SIG-M5 (cell line): ENCODE measurements at places on chromosomes 6 and 20.

- DNase-seq = no peak
These were observed 11.8 kb downstream of the DUSP22 start for GRCh38 chr6:303948-304558.

DNA sequence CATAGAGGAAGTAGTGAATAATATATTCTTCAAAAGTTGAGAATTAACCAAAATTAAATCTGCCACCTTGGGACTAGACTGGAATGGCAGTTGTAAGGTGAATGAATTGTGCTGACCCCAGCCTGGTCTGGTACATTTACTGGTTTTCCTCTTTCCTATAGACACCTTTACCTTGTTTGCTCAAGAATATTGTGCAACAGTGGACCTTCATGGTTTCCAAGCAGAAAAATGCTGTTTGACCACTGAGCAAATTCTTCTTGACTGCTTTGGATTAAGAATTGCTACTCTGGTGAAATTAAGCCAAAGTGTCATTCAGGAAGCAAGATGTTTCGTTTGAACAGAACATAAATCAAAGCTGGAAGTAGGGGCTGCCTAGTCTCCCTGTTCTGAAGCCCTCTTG, 156.6 kb upstream of the TAB2 start:
- no peak for DNase-seq

- DNase-seq = no peak
These were observed 214.2 kb downstream of the COL19A1 start for GRCh38 chr6:70080443-70081070.

DNA sequence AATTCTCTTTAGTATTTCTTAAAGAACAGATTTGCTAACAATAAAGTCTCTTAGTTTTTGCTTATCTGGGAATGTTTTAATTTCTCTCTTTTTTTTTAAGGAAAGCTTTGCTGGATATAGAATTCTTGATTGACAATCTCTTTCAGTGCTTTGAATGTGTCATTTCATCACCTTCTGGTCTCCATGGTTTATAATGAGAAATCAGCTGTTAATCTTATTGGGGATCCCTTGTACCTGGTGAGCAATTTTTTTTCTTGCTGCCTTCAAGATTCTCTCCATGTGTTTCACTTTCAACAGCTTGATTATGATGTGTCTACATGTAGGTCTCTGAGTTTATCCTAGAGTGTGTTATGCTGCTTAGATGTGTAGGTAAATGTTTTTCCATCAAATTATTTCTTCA, 16.4 kb upstream of the PSMF1 start:
- DNase-seq = no peak

- no peak for DNase-seq
These were observed 3.5 kb downstream of the TUBB1 start for GRCh38 chr20:59022754-59023153.

GRCh38 chr20:32991792-32992641, 12.2 kb downstream of the SUN5 start:
- no peak for DNase-seq

GRCh38 chr6:82057846-82058554, 189.5 kb downstream of the IBTK start:
- DNase-seq = no peak

DNA sequence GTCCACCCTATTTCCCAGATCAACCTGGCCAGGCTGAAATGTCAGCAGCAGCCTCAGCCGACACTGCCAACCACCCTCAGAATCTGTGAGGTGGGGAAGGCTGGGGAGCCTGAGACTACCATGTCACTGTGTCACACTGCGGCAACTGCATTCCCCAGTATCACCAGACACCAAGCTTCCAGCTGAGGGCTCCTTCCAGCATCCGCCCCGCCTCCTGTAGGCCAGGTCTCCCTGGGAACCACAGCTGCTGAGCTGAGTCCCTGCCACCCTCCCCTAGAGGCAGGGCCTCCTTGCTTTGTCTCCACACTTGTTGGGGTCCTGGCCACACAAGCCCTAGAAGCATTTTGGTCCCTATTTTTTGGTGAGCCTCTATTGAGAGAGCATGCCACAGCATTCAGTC, 115.7 kb downstream of the UNC5CL start:
- DNase-seq = no peak

DNA sequence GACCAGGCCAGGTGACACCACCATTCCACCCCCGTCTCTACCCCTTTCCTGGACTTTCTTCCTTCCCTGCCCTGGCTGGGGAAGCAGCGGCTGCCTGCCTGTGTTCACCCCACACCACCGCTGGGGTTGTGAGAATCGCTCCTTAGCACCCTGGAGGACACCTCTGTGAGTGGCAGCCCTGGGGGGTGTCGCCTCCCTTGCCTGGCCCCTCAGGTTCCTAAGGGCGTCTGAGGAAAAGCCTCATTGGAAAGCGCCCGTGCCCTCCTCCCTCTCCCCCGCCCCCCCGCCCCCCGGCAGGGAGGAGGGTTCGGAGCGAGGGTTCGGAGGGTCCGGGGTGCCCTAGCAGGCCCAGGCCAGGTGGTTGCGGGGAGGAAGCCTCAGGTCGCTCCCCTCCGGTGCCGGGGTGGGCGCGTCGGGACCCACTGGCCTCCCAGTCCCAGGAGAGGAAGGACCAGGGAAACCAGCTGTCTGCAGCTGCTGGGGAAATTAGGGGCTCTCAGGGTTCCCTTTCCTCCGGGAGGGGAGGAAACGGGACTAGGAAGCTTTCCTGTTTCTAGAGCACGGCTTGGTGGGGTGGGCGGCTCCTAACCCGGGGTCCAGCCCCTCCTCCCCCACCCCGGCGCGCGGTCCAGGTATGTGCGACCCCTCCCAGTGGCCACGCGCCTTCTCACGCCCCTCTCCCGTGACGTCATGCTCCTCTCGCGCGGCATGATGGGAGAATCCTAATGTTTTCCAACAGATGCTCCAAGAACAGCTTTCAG, at the start of gene PHACTR3:
TSS of gene PHACTR3 (plus strand) at position 760 of the 761 bp plus-strand sequence. CDS start 475 bp downstream, outside the sequence.
- DNase-seq = no peak

DNA sequence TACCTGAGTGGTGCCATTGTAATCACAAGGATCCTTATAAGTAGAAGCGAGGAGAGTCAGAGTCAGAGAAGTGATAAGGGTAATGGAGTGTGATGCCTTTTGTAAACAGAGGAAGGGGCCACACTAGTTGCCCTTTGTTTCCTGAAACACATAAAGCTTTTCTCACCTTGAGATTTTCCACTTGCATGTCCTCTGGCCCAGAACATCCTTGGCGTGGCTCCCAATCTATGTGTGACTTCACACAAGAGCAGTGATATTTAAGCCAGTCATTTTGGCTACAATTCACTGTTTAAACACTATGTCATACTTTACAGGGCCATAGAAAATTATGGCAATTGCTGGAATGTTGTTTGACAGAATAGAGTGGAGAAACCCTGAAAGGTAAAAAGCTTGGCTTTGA, 121.2 kb upstream of the BTN3A2 start:
- no peak for DNase-seq

GRCh38 chr6:30481211-30481964, 7.9 kb upstream of the HLA-E start:
- no peak for DNase-seq

GRCh38 chr6:132548746-132549463, 3.6 kb upstream of the TAAR8 start:
- DNase-seq = no peak

GRCh38 chr6:147563472-147563871, 55.0 kb downstream of the SAMD5 start:
- DNase-seq = no peak

DNA sequence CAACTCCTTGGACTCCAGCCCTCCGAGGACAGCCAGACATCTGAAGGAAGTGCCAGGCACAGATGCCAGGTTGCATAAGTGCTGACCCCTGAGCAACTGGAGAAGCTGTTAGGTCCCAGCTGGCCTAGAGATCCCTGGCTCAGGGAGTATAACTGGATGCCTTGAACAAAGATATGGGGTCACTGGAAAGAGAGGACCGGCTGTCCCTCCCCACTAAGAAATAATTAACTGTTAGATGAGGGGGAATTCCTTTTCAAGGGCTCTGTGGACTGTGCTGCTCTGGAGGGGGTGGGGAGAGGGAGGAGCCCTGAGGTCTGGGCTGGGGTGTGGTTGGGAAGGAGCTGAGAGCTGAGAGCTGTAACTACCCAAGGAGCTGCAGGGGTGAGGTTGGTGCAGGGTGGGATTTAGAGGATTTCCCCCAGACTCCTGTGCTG, 39.6 kb downstream of the HLA-F start:
- DNase-seq = no peak

GRCh38 chr20:45792317-45793118, 764 bp downstream of the DNTTIP1 start:
- DNase-seq = peak; percentile 26
